IMR-90 (cell line): ENCODE measurements at places on chromosomes 5 and 9.

- no peak for DNase-seq
Observed at GRCh38 chr5:114660791-114661190, 298.9 kb downstream of the KCNN2 start.

- DNase-seq: no peak
Observed at GRCh38 chr9:13580760-13581159, 301.3 kb upstream of the MPDZ start.

DNA sequence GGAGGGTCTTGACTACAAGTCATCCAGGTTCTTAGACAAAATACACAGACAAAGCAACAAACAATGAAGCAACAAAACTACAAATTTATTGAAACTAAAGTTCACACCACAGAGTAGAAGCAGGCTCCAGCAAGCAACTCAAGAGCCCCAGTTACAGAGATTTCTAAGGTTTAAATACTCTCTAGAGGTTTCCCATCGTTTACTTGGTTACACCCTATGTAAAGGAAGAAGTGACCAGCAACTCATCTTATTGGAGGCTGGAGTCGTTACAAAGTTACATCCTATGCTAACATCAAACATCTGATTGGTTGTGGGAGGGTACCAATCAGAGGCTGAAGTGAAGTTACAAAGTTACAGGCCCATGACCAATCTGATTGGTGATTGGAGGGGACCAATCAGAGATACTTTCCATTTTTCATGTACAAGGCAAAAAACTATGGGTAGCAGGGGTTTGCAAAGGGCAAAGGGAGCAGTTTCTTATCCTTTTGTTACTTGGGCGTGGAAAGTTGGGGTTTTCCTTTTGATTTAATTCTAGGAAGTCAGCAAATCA is 2292.6 kb upstream of the C9orf72 start:
- DNase-seq: no peak

GRCh38 chr9:133904346-133905090 is 87.6 kb downstream of the VAV2 start:
- no peak for DNase-seq

DNA sequence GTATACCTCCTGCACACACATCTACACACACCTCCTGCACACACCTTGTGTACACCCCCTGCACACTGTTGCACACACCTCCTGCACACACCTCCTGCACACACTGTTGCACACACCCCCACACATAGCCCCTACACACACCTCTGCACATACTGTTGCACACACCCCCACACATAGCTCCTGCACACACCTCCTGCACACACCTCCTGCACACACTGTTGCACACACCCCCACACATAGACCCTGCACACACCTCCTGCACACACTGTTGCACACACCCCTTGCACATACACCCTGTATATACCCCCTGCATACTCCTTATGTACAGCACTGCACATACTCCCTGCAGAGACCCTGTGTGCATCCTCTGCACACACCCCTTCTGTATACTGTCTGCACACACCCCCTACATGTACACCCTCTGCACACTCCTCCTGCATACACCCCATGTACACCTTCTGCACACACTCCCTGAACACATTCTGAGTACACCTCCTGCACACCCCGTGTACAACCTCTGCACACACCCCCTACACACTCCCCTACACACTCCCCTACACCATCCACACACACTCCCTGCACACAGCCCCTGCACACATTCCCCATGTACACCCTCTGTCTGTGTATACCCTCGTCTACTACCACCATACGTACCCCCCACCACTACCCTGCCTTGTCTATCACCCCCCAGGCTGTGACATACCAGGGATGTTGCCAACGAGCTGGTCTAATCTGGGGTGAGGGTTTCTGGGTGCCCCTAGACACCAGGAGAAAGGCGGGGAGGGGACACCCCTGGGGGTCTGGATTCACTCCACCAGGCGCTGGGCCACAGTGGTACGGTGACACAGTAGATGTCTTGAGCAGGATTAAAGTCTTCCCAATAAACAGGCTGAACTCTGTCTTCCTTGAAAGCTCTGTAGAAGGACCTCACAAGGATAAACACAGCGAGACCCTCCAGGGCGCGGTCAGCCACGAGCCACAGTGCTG is 1.1 kb upstream of the CEP72 start:
- DNase-seq: no peak
